ENCODE measurements at places on chromosomes 2 and 18.

DNA sequence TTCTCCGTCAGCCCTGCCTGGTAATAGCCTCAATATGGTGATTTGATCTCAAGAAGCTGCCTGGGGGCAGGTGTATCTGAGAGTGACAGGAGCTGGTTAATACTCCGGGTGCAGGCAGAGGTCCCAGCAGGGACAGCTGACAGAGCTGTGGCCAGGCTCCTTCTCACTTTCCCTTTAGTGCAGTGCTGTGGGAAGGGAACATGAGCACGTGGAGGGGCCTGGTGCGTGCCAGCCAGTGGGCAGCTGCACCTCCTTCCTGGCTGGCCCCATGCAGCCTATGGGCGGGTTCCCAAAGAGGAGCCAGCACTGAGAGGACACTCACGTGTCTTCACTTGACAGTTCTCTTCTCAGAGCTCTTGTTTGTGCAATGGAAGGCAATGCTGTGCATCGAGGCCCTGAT, 9.1 kb downstream of the CNNM4 start:
- DNase-seq = no peak

GRCh38 chr2:189585226-189585756, 4.7 kb upstream of the SLC40A1 start:
- no peak for DNase-seq

DNA sequence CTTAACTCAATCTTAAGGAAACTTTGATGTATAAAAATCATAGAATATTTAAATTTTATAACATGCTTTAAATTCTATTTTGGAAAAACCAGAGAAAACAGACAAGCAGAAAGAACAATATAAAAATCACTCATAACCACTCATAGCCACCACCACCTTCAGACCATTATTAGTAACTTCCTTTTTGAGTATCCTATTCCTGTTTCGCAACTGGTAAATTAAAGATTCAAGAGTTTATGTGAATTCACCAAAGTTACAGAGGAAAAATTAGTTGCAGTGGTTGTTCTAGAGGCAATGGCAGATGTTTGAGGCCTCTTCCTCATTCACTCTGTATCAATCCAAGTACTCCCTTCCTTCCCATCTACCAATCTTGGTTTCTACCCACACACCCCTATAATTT, 49.3 kb upstream of the PROKR1 start:
- no peak for DNase-seq

GRCh38 chr2:176931588-176932563, 280.7 kb upstream of the HNRNPA3 start:
- DNase-seq = no peak

DNA sequence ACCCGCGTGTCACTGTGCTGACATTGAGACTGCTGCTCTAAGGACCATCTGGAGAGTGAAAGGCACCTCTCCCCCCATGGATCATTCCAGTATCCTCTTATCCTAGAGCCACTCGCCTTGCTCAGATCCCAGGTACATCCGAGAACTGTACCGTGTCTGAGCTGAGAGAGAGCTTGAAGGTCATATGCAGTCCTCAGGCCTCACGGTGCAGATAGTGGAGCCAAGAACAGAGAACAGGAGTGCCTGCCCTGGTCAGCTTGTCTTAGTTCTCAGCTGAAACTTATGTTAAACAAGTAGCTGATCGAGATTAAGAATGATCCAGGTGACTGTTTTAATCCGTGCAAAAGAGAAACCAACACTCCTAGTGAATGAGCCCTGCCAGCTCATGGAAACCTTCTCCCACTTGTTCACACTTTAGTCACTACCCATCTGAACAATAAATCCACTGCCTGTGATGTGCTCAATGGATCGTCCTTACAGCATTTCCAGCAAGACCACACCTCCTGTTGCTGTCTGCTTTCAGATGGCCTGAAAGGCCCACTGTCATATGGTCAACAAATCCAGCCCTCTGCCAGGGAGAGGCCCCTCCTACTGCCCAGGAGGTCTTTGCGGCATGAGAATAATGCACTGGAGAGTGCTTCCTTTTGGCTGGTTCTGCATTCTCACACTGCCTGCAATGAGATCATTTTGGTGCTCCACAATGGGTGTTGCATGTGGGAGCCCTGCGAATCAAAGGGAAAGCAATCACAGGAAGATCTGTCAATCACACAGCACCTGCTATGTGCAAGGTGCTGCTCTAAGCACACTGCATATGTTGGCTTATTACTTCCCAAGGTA, 43.7 kb upstream of the APCDD1 start:
- no peak for DNase-seq

DNA sequence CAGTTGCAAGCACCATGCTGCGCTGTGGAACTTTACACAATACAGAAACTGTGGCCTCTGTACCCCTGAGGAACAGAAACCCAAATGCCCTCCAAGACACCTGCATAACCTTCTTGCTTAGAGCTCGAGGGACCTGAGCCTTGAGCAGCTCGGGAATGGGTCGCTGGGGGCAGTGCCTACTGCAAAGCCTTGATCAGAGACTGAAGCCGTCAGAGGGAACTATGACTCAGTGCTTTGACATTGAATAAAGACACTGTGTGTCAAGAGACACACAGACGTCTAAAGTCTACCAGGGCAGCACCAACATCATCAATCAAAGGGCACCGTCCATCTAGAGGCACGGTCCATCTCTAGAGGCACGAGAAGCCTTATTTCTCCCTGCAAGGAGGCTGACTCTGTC, 30.6 kb downstream of the GPR45 start:
- peak; percentile 12 for DNase-seq

GRCh38 chr2:68839260-68839833, 31.9 kb downstream of the BMP10 start:
- no peak for DNase-seq

- no peak for DNase-seq
Measured at GRCh38 chr2:36455011-36455410, 99.4 kb downstream of the CRIM1 start.
